Right cardiac atrium (tissue), 5 donors: ENCODE measurements at places on chromosomes 2 and 18. TPM values are rescaled to one million over a fixed set of nuclear protein-coding genes. Genes with fewer than 3 reads are reported as not detected.

MBD2 gene
- total RNA-seq = 55.8 TPM

DNA sequence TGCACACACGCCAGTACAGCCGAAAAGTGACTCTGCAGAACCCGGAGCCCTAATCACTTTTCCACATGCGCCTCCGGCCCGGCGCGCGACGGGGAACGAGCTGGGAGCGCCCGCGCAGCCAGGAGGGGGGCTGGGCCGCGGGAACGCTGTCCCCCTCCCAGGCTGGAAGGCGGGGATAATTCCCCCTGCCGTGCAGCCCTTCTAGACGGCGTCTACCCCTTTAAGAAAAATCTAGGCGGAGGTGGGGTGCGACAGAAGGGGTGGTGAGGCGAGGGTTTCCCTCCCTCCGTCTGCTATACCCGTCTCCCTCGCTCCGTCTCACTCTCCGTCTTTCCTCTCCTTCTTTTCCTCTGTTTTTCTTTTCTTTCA, 2.4 kb downstream of the CYP26B1 start:
- DNase-seq = peak; percentile 81

DNA sequence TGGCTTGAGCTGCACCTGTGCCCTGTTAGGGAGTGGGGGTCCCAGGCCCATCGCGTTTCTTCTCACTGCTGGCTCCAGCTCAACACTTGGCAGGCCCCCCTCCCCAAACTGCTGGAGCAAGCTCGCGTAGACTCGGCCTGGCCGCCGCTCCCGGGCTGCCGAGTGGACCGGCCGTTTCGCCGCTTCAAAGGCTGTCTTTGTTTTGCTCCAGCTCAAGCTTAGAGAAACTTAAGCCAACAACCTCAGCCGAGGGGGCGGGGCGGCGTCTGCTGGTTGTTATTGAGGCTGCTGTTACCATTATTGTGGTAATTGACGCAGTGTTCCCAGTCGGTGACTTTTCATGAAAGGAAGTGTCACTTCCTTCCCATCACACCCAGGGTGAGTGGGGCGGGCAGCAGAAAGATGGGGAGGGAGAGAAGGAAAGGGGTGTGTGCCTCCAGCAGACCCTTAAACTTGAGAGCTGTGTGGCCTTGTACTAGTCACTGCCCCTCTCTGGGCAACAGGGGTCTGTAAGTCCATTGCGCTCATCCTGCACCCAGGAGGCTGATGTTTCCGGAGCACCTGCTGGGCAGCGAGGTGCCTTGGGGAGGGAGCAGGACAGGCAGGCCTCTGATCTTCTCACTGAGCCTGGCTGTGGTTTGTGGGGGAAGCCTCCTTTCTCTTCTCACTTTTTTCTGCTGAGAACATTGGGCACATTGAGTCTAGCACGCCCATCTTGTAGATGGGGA, 2.1 kb downstream of the ARID5A start:
- DNase-seq = peak; percentile 97

DNA sequence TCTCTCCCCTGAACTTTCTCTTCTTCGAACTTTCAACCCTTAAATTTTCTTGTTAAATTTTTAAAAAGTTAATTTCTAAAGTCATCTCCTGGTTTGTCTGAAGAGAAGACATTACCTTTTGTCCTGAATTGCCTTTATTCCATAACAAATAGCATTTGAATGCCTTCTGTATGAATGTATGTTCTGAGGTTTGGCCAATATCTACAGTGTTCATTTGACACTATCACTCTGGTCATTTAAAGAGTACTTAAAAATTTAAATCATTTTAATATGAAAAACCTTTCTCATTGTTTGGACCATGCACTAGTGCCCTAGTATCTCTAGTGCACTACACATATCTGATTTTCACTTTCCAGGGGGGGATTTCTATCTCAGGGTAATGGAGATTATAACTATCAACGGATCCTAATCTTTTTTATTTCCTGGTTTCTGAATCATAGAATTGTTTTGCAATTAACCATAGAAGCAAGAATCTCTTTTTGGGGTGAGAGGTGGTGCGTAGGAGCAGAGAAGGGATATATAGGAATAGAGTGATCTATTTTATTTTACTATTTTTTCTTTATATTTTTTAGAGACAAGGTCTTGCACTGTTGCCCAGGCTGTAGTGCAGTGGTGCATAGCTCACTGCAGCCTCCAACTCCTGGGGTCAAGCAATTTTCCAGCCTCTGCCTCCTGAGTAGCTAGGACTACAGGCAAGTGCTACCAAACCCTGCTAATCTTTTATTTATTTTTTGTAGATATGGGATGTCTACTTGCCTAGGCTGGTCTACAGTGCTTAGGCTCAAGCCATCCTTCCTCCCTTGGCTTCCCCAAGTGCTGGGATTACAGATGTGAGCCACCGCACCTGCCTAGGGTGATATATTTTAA, 25.5 kb downstream of the TANC1 start:
- no peak for DNase-seq

GRCh38 chr2:12451726-12452125, 265.0 kb upstream of the TRIB2 start:
- DNase-seq = no peak
